ENCODE measurements at places on chromosomes 13 and 19. TPM values are rescaled to one million over a fixed set of nuclear protein-coding genes. Genes with fewer than 3 reads are reported as not detected.

The MARK4 gene
- 21.3 TPM for total RNA-seq

The TGFB1 gene
- total RNA-seq, result 17.8 TPM

The ANGPTL8 gene
- not detected for total RNA-seq

The ANKRD24 gene
- 0.16 TPM for total RNA-seq

The ZNF541 gene
- total RNA-seq, result not detected

The SYCN gene
- total RNA-seq, result not detected

The ZNF829 gene
- 1.7 TPM for total RNA-seq

The GDF15 gene
- total RNA-seq, result 30.3 TPM

The KLK13 gene
- total RNA-seq, result 0.94 TPM

The SOX1 gene
- not detected for total RNA-seq

The SLC8A2 gene
- total RNA-seq, result not detected

The SLAIN1 gene
- total RNA-seq, result not detected

The PDS5B gene
- 5.8 TPM for total RNA-seq

The CEBPA gene
- total RNA-seq, result 1.2 TPM

The RASAL3 gene
- not detected for total RNA-seq

The TEX29 gene
- not detected for total RNA-seq

The TNNI3 gene
- total RNA-seq, result 4.0 TPM

The HNRNPL gene
- total RNA-seq, result 176 TPM

The PTPRS gene
- 29.7 TPM for total RNA-seq

The EXOSC5 gene
- 45.2 TPM for total RNA-seq

The SF3A2 gene
- total RNA-seq, result 42.5 TPM
